NCI-H2081 (cell line): ENCODE measurements at places on chromosomes 12 and 14.
A peak's percentile ranks its signal among the peaks of the same experiment; 100 is the strongest.

- DNase-seq: no peak
These were observed 16.1 kb downstream of the INF2 start for GRCh38 chr14:104705340-104706047.

GRCh38 chr14:46048127-46048526, 603.5 kb downstream of the RPL10L start:
- peak; percentile 28 for DNase-seq

DNA sequence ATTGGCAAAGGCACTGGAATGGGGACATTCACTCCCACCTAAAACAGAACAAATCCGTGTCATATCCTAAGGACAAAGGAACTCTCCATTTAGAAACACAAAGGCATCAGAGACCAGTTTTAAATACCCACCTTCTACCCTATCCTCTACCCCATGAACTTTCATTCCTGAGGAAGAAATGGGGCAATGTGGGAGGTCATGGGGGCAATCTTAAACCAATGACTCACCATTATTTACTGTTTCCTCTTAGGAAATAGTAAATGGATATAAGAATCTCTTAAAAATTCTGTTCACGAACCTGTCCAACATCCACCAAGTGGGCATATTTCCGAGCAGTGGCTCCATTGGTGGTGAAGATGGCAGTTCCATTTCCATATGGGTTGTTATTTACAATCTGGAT, 19.4 kb downstream of the ALDH6A1 start:
- no peak for DNase-seq

GRCh38 chr14:81478446-81478845, 55.2 kb downstream of the SEL1L start:
- no peak for DNase-seq

GRCh38 chr14:72788972-72789728, 104.8 kb downstream of the DPF3 start:
- DNase-seq: no peak

DNA sequence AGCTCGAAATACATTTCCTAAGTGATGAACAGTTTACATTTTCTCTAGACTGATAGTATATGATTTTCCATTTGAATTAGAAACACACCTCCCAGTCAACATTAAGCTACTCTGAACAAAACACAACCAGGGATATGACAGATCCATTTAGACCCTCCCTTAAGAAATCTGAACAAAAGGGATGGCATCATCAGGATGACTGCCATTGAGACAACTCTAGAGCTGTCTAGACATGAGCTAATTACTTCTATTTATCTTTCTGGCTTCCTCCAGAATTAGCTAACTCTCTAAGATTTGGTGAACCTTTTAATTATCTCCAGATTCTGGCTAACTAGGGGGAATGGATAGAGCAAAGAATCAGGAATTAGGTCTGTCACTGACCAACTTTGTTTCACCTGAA, 92.9 kb upstream of the IGF1 start:
- no peak for DNase-seq

DNA sequence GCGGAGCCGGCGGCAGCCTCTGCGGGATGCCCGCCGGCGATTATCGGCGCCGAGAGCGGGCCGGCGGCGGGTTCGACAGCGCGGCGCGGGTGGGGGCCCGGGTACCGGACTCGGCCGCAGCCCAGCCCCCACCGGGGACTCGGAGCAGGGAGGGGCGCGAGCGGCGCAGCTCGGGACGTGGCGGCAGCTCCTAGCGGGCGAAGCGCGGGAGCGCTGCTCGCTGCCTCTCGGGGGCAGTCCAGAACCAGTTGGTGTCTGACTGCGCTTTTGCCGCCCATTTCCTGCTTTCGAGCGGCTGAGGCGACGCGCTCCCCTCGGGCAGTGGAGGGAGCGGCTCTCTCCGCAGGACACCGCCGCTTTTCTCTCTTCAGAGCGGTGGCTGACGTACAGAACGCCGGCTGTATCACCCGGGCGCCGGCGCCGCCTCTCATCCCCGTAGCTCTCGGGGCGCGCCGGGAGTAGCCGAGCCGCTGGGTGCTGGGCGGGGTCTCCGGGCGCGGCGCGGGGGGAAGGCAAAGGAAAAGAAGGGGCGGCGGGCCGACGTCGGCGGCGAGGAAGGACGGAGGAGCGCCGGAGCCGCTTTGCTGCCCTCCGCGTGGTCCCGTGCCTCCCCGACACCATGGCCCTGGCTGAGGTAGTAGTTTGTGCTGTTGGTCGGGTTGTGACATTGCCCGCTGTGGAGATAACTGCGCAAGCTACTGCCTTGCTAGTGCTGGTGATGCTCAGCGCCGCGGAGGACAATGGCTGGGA, 136.6 kb downstream of the MON2 start:
- DNase-seq: peak; percentile 79

GRCh38 chr14:96953087-96953874, 156.1 kb downstream of the VRK1 start:
- DNase-seq: no peak

DNA sequence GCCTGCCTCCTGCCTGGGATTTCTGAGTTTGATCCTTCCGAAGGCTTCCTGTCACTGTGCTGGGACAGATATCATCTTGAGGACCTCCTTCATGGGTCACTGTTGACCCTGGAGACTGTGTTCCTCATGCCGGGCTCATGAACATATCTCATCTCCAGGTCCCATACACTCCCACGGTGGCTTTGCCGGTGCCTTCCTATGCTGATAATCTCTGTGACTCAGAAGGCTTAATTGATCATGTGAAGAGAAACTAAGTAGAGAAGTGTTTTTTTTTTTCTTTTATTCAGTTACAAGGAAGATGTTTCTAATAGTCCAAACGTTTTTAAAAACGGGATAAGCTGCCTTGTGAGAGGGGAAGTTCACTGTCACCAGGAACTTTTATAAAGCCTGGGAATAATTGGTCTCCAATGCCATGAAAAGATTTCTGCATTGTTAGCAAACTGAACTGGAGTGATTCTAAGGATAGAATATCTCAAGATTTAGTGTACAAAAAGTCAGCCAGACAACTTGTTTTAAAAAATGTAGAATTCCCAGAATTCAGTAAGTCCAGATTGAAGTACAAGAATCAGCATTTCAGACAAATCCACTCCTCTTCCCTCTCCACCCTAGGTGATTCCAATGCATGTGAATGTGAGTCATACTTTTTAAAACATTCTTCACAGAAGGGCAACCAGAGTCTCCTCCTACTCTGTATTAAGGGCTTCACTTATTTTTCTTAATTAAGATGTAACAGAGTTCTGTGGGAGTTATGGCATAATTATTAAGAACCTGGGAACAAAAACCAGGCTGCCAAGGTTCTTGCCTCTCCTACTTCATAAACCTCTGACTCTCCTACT, 139.8 kb upstream of the LGR5 start:
- DNase-seq: no peak

- DNase-seq: no peak
These were observed 80.9 kb downstream of the DENND5B start for GRCh38 chr12:31510034-31510433.

GRCh38 chr14:94058674-94059138, 22.3 kb downstream of the DDX24 start:
- no peak for DNase-seq

DNA sequence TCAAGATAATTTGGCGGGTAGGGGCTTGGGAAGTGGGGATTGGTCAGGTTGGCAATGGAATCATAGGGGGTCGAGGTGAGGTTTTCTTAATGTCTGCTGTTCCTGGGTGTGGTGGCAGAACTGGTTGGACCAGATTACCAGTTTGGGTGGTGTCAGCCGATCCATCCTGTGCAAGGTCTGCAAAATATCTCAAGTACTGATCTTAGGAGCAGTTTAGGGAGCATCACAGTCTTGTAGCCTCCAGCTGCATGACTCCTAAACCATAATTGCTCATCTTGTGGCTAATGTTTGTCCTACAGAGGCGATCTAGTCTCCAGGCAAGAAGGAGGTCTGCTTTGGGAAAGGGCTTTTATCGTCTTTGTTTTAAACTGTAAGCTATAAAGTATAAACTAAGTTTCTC, 868.4 kb downstream of the DIO2 start:
- no peak for DNase-seq
